ENCODE measurements at places on chromosomes 4 and X.

GRCh38 chr4:57100979-57101651, 9.1 kb downstream of the IGFBP7 start:
- DNase-seq = no peak

- DNase-seq = no peak
Measured at GRCh38 chr4:1874201-1874600, 3.0 kb downstream of the NSD2 start.

DNA sequence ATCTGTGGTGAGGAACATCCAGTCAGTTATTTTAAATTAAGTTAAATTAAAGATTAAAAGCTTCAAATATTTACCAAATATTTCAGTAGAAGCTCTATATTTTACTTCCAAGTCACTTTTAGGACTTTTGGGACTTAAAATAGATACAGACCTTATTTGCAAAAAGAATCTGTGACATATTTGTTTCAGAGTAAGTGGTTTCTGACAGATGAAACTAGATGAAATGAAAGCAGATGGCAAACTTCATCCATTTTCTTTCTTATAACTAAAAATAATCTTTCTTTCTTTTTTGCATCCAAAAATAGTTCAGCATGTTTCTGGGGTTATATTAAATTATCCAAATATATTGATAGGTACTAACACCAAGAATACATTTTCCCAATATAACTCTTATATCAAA, 6.6 kb upstream of the UTP3 start:
- DNase-seq = no peak

GRCh38 chrX:133346026-133346425, 69.3 kb downstream of the GPC4 start:
- DNase-seq = no peak

DNA sequence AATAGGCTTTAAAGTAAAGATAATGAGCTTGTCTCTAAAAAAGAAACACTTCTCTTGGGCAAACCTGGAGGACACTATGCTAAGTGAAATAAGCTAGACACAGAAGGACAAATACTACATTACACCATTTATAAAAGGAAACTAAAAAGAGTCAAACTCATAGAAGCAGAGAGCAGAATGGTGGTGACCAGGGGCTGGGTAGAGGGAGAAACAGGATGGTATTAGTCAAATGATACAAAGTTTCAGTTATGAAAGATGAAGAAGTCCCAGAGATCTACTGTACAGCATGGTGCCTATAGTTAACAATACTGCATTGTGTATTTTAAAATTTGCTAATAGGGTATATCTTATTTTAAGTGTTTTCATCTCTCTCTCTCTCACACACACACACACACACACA, 28.5 kb downstream of the ACSL4 start:
- DNase-seq = no peak

GRCh38 chr4:112952313-112952700, 97.1 kb upstream of the ANK2 start:
- no peak for DNase-seq

GRCh38 chrX:2703991-2704369, 12.9 kb downstream of the CD99 start:
- DNase-seq = no peak

- DNase-seq = no peak
Measured at GRCh38 chr4:186861317-186861716, 137.7 kb upstream of the FAT1 start.
